HFFc6 (cell line): ENCODE measurements at places on chromosomes 6 and 20.
A peak's percentile ranks its signal among the peaks of the same experiment; 100 is the strongest.

- H3K4me3 ChIP-seq = no peak overlapping the region
- peaks cover 33% of the 10 kb centered on the region for H3K27me3 ChIP-seq
- H3K36me3 ChIP-seq = no peaks in the 10 kb centered on the region
- DNase-seq = no peak
- no peak overlapping the region for H3K27ac ChIP-seq
- H3K4me1 ChIP-seq = no peaks in the 10 kb centered on the region; the same call in 1 of the 2 replicates
These were observed 17.1 kb downstream of the XKR7 start for GRCh38 chr20:31984981-31985471.

DNA sequence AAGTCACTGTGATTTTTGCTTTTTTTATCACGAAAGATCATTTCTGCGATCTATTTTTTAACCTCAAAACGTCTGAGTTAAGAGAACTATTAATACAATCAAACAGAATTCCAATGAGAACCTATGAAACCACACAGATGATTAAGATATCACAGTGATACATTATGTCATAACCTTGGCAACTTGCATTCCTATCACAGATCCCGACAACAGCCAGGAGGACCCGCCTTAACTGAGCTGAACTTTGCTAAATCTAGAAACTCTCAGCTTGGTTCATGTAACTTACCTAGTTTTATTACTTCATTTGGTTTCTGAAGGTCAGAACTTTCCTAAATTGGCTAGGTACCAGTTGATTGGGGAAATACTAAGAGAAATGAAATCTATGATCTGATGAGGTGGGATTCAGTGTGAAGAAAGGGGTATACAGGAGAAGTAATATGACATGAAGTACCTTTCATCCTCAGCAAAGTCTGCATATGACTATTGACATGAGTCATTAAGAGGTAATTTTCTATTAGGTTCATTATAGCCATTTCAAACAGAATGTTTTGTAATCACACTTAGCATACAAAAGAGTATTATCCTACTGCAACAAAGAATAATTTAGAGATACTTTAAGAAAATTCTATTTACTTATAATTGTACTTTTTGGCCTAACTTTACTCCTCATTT is 11.2 kb downstream of the LYRM4 start:
- no peaks in the 10 kb centered on the region for H3K27me3 ChIP-seq
- no peak overlapping the region for H3K27ac ChIP-seq
- H3K4me1 ChIP-seq = peaks cover 15% of the 10 kb centered on the region
- no peak overlapping the region for H3K4me3 ChIP-seq

GRCh38 chr20:42111349-42111748 is 493.2 kb upstream of the CHD6 start:
- 0 out of 2 replicates have a peak, but pooled peaks cover 4% of the 10 kb centered on the region for H3K36me3 ChIP-seq
- no peaks in the 10 kb centered on the region for H3K4me1 ChIP-seq
- no peak overlapping the region for H3K27ac ChIP-seq
- no peaks in the 10 kb centered on the region for H3K27me3 ChIP-seq
- DNase-seq = no peak

DNA sequence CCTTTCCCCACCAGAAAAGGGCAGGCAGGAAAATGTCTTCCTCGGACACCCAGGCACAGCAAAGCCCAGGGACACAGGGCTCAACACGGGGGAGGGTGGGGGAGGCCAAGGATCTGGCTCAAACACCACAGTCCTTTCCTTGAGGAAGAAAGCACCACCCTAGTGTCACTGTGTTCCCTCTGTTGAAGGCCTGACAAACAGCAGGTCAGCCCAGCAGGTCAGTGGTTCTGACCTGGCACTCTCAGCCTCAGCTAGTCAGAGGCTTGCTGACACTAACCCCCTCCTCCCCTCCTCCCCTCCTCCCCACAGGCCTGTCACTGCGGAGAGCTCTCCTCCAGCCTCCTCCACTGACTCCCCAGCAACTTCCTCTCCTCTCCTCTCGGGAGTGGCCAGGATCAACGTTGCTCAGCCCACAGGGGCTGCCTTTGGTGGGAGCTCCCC is 239.6 kb downstream of the LRFN2 start:
- H3K36me3 ChIP-seq = no peaks in the 10 kb centered on the region
- H3K4me1 ChIP-seq = no peaks in the 10 kb centered on the region
- no peak overlapping the region for H3K4me3 ChIP-seq

- H3K4me1 ChIP-seq = peaks cover 14% of the 10 kb centered on the region; the same call in 1 of the 2 replicates
- H3K36me3 ChIP-seq = peaks cover 4% of the 10 kb centered on the region; the same call in 1 of the 2 replicates
- H3K27ac ChIP-seq = no peak overlapping the region
- no peak overlapping the region for H3K4me3 ChIP-seq
- no peaks in the 10 kb centered on the region for H3K27me3 ChIP-seq
These were observed 69.0 kb downstream of the CEP57L1 start for GRCh38 chr6:109164331-109164730.

DNA sequence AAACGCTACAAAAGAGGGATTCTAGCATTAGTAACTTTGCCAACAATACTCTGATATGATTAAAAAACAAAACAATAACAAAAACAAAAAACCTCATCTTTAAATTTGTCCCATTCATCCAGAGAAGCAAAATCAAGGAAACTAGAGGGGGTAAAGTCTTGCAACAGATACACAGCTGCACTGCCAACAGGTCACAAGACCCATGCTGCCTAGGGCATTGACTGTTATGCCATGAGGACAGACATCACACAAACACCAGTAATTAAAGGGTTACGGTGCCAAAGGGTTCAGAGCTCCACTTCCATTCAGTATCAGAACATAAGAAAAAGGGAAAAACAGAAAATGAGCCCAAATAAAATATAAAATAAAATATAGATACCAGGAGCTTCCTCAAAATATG is 1.6 kb downstream of the TBC1D20 start:
- H3K4me3 ChIP-seq = peak overlapping the region; percentile 98
- no peaks in the 10 kb centered on the region for H3K36me3 ChIP-seq
- H3K27ac ChIP-seq = peak overlapping the region; percentile 77
- DNase-seq = no peak
- H3K27me3 ChIP-seq = no peaks in the 10 kb centered on the region; the same call in 1 of the 2 replicates

GRCh38 chr6:11206576-11206975 is 25.9 kb downstream of the NEDD9 start:
- no peak for DNase-seq
- peak overlapping the region; percentile 76 for H3K4me3 ChIP-seq
- peak overlapping the region; percentile 96 for H3K27ac ChIP-seq
- H3K27me3 ChIP-seq = peaks cover 2% of the 10 kb centered on the region; the same call in 1 of the 2 replicates
- H3K4me1 ChIP-seq = peaks cover 79% of the 10 kb centered on the region

DNA sequence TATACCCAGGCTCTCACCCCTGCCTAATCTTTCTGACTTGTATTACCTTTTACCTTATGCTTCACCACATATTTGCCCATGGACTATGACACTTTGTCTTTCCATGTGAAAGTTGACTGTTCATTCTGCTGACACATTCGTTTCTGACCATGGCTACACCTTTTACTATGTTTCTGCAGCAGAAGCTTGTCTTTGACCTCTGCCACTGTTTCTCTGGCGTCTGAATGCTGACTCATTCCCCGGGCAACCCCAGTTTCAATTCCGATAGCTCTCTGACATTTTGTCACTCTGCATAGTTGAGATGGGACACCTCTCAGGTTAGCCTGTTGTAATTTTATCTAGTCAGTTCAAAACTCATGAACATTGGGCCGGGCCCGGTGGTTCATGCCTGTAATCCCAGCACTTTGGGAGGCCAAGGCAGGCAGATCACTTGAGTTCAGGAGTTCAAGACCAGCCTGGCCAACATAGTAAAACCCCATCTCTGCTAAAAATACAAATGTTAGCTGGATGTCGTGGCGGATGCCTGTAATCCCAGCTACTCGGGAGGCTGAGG is 50.7 kb downstream of the SLC26A8 start:
- no peak overlapping the region for H3K4me3 ChIP-seq
- H3K27me3 ChIP-seq = peaks cover 5% of the 10 kb centered on the region
- H3K27ac ChIP-seq = no peak overlapping the region
- peaks cover 12% of the 10 kb centered on the region for H3K4me1 ChIP-seq

DNA sequence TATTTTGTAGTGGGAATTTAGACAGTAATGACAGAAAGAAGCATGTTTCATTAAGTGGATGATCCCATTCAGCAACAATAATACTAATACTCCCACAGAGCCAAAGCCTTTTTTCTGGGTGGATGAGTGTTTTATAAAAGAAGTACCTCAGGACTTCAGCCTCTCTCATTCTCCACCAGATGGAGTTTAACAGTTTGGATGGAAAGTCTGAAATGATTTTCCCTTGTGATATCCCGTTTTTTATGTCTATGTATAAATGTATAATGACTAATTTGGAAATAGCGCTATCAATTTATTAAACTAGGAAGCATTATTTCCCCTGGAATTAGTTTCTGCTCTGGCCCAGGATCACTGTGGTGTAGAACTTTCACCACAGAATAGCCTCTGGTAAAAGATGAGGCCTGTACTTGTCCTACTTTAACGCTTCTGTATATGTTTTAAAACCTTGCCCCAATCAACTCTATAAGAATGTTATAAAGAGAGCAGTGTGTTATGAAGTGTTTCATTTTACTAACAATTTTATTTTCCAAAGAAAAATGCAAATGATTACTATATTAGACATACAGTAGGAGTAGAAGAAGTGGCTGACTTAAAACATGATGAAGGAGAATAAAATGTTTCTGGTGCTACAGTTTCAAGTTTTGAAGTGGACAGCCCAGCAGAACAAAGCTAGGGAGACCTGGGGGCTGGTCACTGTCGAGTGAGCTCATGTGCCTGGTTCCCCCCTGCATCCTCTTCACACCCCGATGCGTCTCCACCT is 135.6 kb downstream of the HIVEP1 start:
- H3K4me1 ChIP-seq = peaks cover 36% of the 10 kb centered on the region
- peak overlapping the region; percentile 62 for H3K4me3 ChIP-seq
- H3K27me3 ChIP-seq = no peaks in the 10 kb centered on the region
- H3K27ac ChIP-seq = peak overlapping the region; percentile 89
- peaks cover 17% of the 10 kb centered on the region for H3K36me3 ChIP-seq

DNA sequence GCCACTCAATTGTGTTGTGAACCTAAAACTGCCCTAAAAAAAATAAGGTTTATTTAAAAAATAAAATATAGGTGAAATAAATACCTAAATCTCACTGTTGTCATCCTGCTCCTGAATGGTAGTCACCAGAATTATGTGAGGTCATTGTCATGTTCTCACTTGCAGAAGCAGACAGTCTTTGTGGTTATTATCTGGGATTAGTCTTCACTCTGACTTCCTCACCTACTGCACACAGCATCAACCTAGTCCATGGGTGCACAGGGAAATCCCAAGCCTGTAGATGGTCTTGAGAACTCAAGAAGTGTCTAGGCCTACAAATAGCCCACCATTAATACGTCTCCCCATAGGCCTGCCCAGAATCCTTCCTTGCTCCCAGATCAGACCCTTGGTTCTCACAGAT is 97.0 kb downstream of the FOXF2 start:
- no peaks in the 10 kb centered on the region for H3K36me3 ChIP-seq
- H3K27me3 ChIP-seq = no peaks in the 10 kb centered on the region; the same call in 1 of the 2 replicates
- no peak for DNase-seq
- peaks cover 38% of the 10 kb centered on the region for H3K4me1 ChIP-seq
- no peak overlapping the region for H3K4me3 ChIP-seq

GRCh38 chr6:127900935-127901334 is at the start of gene THEMIS:
THEMIS (minus strand) TSS chr6:127901058; CDS start chr6:127900932, 126 bp downstream.
- DNase-seq = no peak
- no peak within 1 kb of the TSS for H3K4me3 ChIP-seq
- H3K27ac ChIP-seq = no peak within 1 kb of the TSS
- H3K4me1 ChIP-seq = no peaks in the 10 kb centered on the region

DNA sequence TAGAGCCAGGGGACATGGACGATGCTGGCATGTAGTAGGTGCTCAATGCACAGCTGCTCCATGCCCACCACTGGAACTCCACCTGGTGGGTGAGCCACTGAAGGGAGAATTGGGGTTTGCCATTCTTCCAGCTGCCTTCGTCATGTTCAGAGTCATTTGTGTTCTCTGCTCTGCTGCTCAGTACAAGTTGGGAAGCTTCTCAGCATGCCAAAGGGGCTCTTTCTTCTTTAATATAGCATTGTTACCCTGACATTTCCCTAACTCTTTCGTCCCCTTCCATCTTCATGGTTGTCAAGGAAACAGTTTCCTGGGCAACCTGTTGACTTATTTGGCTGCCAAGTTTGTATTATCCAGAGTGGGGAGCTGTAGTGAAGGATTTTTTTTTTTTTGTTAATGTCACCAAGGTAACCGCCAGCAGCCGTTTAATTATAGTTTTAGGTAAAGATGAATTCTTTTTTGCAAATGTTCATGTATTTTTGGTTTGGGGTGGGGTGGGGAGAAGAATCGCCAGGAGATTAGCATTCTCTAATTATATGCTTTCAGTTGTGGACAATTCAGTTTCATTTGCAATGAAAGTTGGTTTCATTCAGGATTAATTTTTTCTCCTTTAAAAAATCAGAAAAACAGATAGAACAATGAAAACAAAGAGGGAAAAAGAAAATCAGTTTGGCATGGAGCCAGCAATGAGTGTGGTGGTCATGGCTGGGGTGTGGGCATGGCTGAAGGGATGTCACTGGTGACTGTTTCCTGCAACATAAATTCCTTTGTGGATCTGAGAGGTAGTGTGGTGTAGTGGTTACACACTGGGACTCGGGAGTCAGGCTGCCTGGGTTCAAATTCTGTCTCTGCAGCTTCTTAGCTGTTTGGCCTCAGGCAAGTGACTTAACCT is 73.0 kb upstream of the KCNG1 start:
- no peak for DNase-seq
- no peaks in the 10 kb centered on the region for H3K36me3 ChIP-seq
- no peak overlapping the region for H3K4me3 ChIP-seq
- H3K27ac ChIP-seq = no peak overlapping the region
- H3K27me3 ChIP-seq = peaks cover 55% of the 10 kb centered on the region

- H3K4me1 ChIP-seq = peaks cover 50% of the 10 kb centered on the region
- no peak for DNase-seq
- peaks cover 6% of the 10 kb centered on the region; the same call in 1 of the 2 replicates for H3K27me3 ChIP-seq
- H3K36me3 ChIP-seq = 0 out of 2 replicates have a peak, but pooled peaks cover 13% of the 10 kb centered on the region
- H3K27ac ChIP-seq = no peak overlapping the region
These were observed 128.7 kb upstream of the TRAF3IP2 start for GRCh38 chr6:111734068-111735061.

DNA sequence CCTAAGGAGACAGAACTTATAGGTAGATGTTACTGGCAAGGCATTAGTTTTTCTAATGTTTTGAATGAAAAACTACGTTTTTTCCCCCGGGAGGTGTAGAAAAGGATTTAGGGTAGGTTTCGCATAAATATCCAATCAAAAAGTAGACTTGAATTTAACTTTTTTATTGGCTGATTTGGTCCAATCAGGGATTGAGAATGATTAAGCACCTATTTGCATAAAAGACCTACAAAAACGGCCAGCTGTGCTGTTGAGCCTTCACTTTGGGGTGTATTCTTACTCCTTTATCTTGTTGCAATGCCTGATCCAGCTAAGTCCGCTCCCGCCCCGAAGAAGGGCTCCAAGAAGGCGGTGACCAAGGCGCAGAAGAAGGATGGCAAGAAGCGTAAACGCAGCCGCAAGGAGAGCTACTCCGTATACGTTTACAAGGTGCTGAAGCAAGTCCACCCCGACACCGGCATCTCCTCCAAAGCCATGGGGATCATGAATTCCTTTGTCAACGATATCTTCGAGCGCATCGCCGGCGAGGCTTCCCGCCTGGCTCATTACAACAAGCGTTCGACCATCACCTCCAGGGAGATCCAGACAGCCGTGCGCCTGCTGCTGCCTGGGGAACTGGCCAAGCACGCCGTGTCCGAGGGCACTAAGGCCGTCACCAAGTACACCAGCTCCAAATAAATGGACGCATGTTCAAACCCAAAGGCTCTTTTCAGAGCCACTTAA is 113.5 kb upstream of the BTN3A2 start:
- peak; percentile 91 for DNase-seq
- peaks cover 7% of the 10 kb centered on the region for H3K27me3 ChIP-seq
- peak overlapping the region; percentile 94 for H3K27ac ChIP-seq
- H3K36me3 ChIP-seq = no peaks in the 10 kb centered on the region
- H3K4me1 ChIP-seq = peaks cover 38% of the 10 kb centered on the region

GRCh38 chr6:95530176-95530819 is 47.0 kb upstream of the MANEA start:
- H3K4me3 ChIP-seq = no peak overlapping the region
- no peak overlapping the region for H3K27ac ChIP-seq
- DNase-seq = no peak
- no peaks in the 10 kb centered on the region for H3K36me3 ChIP-seq
